Ascending aorta (tissue), 2 donors: ENCODE measurements at places on chromosomes 1 and 21. TPM values are rescaled to one million over a fixed set of nuclear protein-coding genes. Genes with fewer than 3 reads are reported as not detected.

GRCh38 chr1:183633676-183634343, 1.8 kb downstream of the ARPC5 start:
- no peak for DNase-seq

- DNase-seq: no peak
Measured at GRCh38 chr1:247740721-247741120, 2.3 kb downstream of the OR14K1 start.

Gene CELA3A
- not detected for total RNA-seq

Gene RGS8
- total RNA-seq: not detected

DNA sequence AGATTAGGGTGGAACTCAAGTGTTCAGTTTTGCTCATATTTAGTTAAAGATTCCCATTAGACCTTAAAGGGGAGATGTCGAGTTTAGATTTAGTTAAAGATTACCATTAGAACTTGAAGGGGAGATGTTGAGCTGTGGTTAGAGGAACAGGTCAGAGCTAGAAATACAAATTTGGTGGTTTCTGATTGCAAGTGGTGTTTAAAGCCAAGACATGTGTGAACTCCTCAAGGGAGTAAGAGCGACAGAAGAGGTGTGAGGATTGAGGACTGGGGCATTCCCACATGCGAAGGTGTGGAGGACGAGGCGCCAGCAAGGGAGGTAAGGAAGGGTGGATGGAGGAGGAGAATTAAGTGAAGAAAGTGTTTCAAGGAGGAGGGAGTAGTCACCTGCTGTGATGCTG, 168.6 kb downstream of the IER5 start:
- DNase-seq: no peak

Gene LRRC39
- not detected for total RNA-seq

DNA sequence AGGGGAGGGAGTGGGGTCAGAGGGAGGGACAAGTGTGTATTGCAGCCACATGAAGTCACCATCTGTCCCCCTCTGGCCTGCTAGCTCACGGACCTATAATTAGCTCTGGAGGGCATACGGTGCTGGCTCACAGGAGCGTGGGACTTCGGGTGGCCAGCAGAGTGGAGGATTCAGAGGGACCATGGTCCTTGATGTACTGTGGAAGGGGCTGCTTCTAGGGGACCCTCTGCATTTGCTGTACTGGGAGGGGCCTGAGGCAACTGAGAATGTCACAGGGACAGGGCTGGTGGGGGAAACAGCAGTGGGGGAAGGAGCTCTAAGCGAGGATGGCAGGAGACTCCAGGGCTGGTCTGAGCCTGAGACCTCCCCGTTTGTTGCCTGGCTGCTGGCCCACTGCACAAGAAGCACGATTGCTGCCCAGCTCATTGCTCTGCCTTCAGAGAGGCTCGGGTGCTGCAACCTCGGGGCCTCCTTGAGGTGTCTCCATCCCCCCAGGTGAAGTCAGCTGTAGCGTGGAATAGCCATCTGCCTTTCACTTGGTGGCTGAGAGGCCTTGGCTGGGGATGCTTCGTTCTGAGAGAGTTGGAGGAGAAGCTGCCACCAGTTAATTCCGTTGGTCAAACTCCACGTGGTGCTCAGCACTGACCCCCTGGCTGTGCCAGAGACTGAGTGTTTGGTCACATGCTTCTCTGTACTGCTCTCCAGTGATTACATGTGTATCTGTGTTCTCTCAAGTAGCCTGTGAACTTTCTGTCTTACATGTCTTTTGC, 2.7 kb downstream of the PPFIA4 start:
- no peak for DNase-seq

Gene VPS72
- total RNA-seq: 33.6 TPM

GRCh38 chr1:182806015-182806678, 16.6 kb downstream of the NPL start:
- no peak for DNase-seq

DNA sequence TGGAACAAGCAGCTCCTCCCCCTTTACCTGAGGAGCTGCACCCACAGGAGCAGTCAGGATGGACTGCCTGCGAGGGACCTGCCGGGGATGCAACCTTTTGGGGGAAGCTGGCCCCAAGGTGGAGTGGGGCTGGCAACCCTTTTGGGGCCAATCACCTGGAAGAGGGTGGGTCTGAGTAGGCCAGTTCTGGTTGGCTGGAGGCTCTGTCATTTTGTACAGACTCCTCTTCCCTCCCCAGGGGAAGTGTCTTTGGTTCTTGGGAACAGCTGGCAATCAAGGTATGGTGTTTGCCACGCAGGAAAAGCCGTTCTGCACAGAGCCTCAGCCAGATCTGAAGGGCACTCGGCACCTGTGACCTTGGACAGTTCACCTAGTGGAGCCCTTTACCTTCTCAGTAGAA, 280 bp upstream of the A3GALT2 start:
- no peak for DNase-seq
